ENCODE measurements at places on chromosomes 3 and 15. TPM values are rescaled to one million over a fixed set of nuclear protein-coding genes. Genes with fewer than 3 reads are reported as not detected.

GABRG3 gene
- not detected for total RNA-seq

AGBL1 gene
- total RNA-seq: not detected

ROPN1 gene
- not detected for total RNA-seq

TGM4 gene
- not detected for total RNA-seq

LAMB2 gene
- 202 TPM for total RNA-seq

DCLK3 gene
- not detected for total RNA-seq

ACKR4 gene
- total RNA-seq: 11.4 TPM

PRC1 gene
- 10.7 TPM for total RNA-seq

GPR62 gene
- total RNA-seq: not detected

SPATA12 gene
- not detected for total RNA-seq

TRA2B gene
- total RNA-seq: 157 TPM

CCK gene
- total RNA-seq: not detected

OXSM gene
- total RNA-seq: 7.6 TPM

TMCO5A gene
- total RNA-seq: 0.49 TPM

RAB6B gene
- total RNA-seq: 0.36 TPM

ARGFX gene
- not detected for total RNA-seq

PDCD10 gene
- total RNA-seq: 90.7 TPM

RGMA gene
- 6.1 TPM for total RNA-seq

REC114 gene
- not detected for total RNA-seq

WDR49 gene
- total RNA-seq: under 0.01 TPM

COL6A5 gene
- total RNA-seq: not detected

RTP3 gene
- total RNA-seq: not detected

AP2M1 gene
- 364 TPM for total RNA-seq

NUDT16 gene
- total RNA-seq: 11.5 TPM

ACTRT3 gene
- total RNA-seq: 4.3 TPM

TPRG1 gene
- 8.6 TPM for total RNA-seq

ZNF621 gene
- total RNA-seq: 13.0 TPM

CRYGS gene
- total RNA-seq: 1.3 TPM

RETNLB gene
- not detected for total RNA-seq

IL17RB gene
- total RNA-seq: not detected

EIF2B5 gene
- total RNA-seq: 28.1 TPM

TPRA1 gene
- total RNA-seq: 25.6 TPM

FAM81A gene
- total RNA-seq: 2.6 TPM

NR2F2 gene
- total RNA-seq: 15.5 TPM

GADL1 gene
- 0.18 TPM for total RNA-seq

DUOX1 gene
- not detected for total RNA-seq

Measured in fibroblast of the aortic adventitia (primary cell).